NCI-H2171 (cell line): ENCODE measurements at places on chromosomes 6 and 20.

GRCh38 chr6:15949982-15950381 is 178.9 kb upstream of the MYLIP start:
- peak; percentile 74 for DNase-seq

DNA sequence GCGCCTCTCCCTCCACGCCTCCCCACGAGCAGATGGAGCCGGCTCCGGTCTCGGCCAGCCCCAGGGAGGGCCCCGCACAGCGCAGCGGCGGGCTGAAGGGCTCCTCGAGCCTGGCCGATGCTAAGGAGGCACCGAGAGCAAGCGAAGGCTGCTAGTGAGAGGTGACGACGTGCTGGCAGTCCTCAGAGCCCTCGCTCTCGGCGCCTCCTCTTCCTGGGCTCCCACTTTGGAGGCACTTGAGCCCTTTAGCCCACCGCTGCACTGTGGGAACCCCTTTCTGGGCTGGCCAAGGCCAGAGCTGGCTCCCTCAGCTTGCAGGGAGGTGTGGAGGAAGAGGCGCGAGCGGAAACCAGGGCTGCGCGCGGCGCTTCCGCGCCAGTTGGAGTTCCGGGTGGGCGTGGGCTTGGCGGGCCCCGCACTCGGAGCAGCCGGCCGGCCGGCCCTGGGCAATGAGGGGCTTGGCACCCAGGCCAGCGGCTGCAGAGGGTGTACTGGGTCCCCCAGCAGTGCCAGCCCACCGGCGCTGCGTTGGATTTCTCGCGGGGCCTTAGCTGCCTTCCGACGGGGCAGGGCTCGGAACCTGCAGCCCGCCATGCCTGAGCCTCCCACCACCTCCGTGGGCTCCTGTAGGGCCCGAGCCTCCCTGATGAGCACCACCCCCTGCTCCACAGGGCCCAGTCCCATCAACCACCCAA is 2.5 kb upstream of the TMEM14C start:
- DNase-seq: no peak

GRCh38 chr20:47117371-47117770 is 222.7 kb downstream of the EYA2 start:
- DNase-seq: no peak

GRCh38 chr6:125714441-125715090 is 34.9 kb upstream of the HEY2 start:
- DNase-seq: no peak

- no peak for DNase-seq
Measured at GRCh38 chr6:36487698-36488097, 44.9 kb downstream of the KCTD20 start.

DNA sequence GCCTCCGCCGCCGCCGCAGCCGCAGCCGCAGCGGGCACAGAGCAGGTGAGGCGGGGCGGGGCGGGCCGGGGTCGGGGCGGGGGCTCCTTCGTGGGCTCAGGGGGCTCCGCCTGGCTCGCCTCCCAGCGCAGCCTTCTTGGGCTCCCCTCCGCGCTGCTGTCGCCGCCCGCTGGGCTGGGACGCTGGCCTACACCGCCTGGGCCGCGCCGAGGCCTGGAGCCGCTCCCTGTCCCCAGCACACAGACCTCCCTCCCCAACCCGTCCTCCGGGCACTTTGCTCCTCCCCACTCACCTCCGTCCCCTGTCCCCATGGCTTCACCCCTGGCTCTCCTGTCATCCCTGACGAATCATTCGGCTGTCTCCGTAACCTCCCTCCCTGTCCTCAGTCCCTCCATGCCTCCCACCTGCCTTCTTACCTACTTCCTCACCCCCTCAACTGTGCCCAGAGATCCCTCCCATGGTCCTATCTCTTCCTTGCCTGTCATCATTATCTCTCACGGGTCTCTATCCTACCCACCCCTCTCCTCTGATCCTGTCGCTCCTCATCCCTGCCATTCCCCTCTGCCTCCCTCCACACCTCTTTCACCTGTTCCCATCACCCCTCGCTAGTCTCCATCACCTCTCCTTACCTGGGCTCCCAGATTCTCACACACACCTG is 512 bp downstream of the TTBK1 start:
- DNase-seq: no peak

DNA sequence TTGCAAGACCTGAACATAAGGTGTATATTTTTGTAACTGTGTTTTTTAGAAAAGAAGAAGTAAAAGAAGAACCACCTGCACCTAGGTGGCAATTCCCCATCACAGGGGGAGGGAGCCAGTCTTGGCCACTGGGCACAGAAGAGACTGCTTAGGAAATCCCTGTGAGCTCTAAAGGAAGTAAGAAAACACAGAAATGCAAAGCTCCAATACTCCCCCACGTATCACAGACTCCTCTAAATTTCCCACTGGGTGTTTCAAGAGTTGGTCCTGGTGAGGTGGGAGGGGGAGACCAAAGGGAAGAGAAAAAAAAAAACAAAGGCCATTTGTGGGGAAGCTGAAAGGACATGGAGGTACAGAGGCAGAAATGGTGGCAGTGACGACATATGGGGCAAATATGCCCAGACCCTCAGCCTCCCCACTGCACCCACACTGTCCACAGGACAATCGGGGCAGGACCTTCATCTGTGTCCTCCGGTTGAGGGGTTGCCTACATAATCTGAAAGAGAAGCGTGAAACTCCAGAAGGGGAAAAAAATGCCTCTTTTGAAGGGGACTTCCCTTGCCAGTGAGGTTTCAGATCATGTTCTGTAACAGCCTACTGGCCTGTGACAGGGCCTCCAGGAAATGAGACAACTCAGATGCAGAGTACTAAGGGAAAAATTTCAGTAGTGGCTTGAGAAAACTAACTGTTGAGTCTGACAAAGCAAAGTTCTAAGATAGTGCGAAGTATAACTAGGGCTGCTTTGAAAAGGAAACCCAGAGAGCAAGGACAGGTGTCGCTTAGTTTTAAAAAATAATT is 226.2 kb upstream of the MARCKS start:
- DNase-seq: no peak

GRCh38 chr20:50690650-50691572 is at the start of gene RIPOR3:
Gene RIPOR3 (minus strand): TSS chr20:50691542. CDS start chr20:50691128, 414 bp downstream.
- no peak for DNase-seq

GRCh38 chr6:142721215-142721920 is 223.6 kb downstream of the HIVEP2 start:
- DNase-seq: no peak

- no peak for DNase-seq
Measured at GRCh38 chr6:16747232-16748024, 13.8 kb downstream of the ATXN1 start.

DNA sequence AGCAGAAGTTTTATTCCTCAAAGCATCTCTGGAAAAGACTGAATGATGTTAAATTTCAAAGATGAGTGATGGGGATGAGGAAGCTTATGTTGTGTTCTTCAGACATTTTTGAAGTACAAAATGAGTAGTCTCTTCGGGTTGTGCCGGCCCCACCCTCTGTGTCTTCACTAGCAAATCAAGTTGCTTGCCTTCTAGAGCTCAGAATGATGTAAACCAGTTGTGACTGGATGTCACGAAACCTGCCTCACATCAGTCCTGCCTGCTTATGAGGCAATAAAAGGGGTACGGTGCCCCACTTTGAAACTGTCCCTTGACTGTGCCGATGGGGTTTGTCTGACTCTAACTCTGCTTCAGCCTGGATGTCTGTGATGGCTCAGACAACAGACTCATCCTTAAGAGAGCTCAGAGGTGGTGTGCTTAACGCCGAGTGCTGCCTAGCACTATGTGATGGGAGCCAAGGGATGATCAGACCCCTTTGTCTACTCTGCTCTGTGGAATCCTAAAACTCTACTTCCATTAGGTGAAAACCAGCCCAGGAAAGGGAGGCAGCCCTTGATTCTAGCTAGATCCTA is 19.0 kb downstream of the TOMM34 start:
- no peak for DNase-seq

DNA sequence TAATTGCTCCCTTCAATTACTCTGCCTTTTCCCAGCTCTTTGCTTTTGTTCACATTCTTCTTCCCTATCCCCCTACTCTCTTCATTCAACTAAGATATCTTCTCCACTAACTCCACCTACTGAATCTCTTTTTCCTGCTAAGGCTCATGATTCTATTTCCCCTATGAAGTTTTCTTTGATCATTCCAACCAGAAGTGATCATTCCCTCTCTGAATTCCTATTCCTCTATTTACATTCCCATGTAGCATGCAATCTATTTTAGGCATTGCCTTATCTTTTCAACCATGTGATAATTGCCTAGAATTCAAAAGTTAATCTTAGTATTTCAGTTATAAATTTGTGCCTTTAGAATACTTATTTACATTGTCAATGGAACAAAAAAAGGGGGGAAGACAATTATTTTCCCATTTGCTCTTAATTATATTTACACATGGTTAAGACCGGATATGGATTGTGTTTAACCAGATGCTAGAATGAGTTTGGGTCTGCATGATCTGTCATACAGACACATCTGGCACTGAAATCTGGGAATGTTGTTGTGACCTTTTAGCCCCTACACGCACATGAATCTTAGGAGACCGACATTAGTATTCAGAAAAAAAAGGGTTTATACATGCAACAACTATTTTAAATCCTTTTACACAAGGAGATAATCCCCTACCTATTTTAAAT is 20.8 kb downstream of the MOXD1 start:
- no peak for DNase-seq

GRCh38 chr20:8530022-8530421 is 398.0 kb downstream of the PLCB1 start:
- no peak for DNase-seq

- no peak for DNase-seq
Measured at GRCh38 chr6:83307849-83308248, 114.7 kb downstream of the RWDD2A start.

GRCh38 chr6:62285612-62286469 is at the start of gene KHDRBS2:
Gene KHDRBS2 (minus strand): TSS chr6:62286225.
- DNase-seq: peak; percentile 17

GRCh38 chr20:44071526-44072111 is 115.4 kb downstream of the JPH2 start:
- DNase-seq: no peak

- DNase-seq: no peak
Measured at GRCh38 chr6:4448841-4449240, 313.5 kb upstream of the ECI2 start.

- DNase-seq: no peak
Measured at GRCh38 chr6:23145781-23146180, 576.4 kb downstream of the HDGFL1 start.
